DND-41 (cell line): ENCODE measurements at places on chromosomes 4 and X.

GRCh38 chr4:78566834-78567499 lies 15.4 kb downstream of the ANXA3 start:
- no peak overlapping the region for H3K4me3 ChIP-seq
- DNase-seq: no peak
- H3K27ac ChIP-seq: no peak overlapping the region
- H3K36me3 ChIP-seq: no peaks in the 10 kb centered on the region

DNA sequence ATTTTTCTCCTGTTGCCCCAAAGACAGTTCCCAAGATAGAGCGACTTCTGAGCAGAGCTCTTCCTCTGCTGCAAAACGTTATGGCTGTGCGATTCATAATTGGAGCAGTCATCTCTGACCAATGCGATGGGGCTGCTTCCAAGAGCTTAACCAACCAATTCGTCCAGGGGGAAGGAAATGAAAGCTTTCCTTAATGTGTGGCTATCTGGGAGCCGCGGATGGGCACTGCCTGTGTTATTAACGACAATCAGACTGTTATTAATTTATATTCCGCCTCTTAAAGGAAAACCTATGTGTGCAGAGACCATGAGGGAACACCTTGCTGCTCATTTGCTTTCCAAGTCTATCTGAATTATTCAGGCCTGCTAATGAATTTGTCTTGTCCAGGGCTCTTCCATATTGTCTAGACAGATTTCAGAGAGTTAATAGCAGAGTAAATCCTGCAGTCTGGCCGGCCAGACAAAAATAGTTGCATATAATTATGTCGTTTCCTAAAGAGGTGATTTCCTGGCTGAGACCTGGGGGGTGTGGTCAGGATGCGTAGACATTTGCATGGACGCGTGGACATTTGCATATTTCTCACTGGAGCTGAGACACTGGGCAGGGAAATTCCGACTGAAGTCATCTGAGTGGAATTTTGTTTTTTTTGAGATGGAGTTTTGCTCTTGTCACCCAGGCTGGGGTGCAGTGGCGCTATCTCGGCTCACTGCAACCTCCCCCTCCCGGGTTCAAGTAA lies 135.4 kb downstream of the HMX1 start:
- no peaks in the 10 kb centered on the region for H3K27me3 ChIP-seq
- no peaks in the 10 kb centered on the region for H3K4me1 ChIP-seq
- H3K36me3 ChIP-seq: no peaks in the 10 kb centered on the region
- H3K4me3 ChIP-seq: no peak overlapping the region

DNA sequence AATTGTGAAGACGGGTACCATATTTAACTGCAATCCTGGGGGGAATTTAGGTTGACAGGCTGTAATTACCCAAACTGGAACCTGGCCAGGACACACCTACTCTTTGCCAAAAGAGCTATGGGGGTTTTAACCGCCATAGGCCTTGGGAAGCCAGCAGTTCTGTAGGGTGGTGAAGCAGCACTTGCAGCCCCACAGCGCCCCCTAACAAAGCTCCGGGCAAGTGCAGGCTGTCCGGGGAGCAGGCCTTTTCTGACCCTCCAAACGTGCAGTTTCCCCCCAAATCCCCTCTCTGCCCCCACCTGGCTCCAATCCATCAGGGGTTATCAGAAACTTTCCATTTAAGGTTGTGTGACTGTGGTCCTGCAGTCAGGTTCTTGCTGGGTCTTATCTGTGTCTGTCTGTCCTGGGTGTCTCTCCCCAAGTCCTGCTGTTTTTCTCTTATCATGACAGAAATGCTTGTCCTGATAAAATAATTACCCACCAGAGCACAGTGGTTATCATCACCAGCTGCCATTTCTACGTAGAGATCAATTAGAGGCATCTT lies 350.9 kb downstream of the MID1IP1 start:
- no peak overlapping the region for H3K27ac ChIP-seq
- no peaks in the 10 kb centered on the region for H3K27me3 ChIP-seq
- DNase-seq: peak; percentile 35

DNA sequence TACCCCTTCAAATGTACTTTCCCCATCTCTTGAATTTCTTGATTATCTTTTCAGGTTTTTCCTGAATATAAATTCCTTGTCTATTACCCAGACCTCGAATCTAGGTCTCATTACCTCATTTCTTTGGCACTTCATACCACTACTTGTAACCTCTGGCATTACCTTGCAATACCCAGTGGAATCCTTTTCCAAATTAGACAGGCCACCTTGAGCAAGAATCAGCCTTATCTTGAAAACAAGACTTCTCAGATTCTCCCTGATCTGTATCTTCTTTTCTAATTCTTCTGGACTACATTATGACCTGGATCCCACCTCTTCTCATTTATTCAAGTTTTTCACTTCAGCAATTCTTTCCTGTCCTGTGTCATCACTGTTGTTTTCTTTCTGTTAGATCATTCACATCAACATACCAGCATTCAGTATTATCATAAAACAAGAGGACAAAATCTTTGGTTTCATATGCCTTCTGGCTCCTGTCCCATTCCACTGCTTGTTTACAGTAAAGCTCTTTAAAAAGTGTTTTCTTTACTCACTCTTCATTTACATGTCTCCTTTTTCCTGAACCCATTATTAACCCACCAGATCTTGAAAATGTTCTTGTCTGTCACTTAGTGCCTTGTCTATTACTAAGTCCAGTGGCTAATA lies 275.6 kb upstream of the HS3ST1 start:
- no peak for DNase-seq
- no peak overlapping the region for H3K27ac ChIP-seq
- H3K4me1 ChIP-seq: no peaks in the 10 kb centered on the region
- H3K27me3 ChIP-seq: no peaks in the 10 kb centered on the region
- no peaks in the 10 kb centered on the region for H3K36me3 ChIP-seq
- no peak overlapping the region for H3K4me3 ChIP-seq

GRCh38 chr4:7158081-7158750 lies 34.1 kb upstream of the SORCS2 start:
- H3K4me1 ChIP-seq: no peaks in the 10 kb centered on the region
- no peak for DNase-seq
- peaks cover 10% of the 10 kb centered on the region for H3K27me3 ChIP-seq
- no peaks in the 10 kb centered on the region for H3K36me3 ChIP-seq
- no peak overlapping the region for H3K27ac ChIP-seq
- H3K4me3 ChIP-seq: no peak overlapping the region

DNA sequence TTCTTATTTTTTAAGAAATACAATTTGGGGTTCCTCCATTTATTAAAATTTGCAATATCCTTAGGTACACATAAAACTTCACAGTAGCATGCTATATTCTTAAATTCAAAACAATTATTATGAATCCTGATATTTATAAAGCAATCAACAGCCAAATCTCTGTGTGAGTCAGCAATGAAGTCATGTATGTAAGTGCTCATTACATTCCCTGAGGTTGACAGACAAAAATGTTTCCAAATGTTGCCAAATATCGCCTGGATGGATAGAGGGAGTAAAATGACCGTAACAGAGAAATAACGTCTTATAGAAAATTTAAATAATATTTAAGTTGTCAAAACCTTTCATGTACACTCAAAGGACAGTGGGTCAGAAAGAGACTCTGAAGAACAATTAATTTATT lies 220.0 kb downstream of the PCDH18 start:
- H3K36me3 ChIP-seq: no peaks in the 10 kb centered on the region
- no peak overlapping the region for H3K27ac ChIP-seq
- no peak for DNase-seq
- H3K27me3 ChIP-seq: no peaks in the 10 kb centered on the region

DNA sequence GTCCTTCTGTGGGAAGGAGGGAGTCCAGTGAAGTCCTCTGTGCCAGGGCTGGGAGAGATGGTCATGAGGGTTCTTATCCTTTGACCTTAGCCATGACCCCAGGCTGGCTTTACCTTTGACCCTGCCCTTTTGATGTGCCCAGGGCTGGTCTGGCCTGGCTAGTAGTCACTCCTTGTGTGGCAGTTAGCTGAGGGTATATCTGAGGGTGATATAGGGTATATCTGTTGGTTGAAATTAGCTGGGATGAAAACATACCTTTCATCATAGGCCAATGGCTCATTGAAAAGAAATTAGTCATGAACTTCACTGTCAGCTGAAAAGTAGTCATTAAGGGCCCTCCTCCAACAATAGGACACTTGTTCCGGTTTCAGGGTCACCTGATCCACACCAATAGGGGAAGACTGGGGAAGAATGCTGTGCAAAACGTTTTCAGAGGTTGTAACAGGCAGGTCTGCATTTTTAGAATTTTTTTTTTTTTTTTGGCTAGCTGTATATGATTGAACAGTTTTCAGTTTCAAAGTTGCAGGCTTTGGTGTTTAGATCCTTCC lies 74.6 kb upstream of the STOX2 start:
- no peaks in the 10 kb centered on the region for H3K27me3 ChIP-seq
- no peaks in the 10 kb centered on the region for H3K36me3 ChIP-seq
- no peak overlapping the region for H3K27ac ChIP-seq
- no peak overlapping the region for H3K4me3 ChIP-seq

DNA sequence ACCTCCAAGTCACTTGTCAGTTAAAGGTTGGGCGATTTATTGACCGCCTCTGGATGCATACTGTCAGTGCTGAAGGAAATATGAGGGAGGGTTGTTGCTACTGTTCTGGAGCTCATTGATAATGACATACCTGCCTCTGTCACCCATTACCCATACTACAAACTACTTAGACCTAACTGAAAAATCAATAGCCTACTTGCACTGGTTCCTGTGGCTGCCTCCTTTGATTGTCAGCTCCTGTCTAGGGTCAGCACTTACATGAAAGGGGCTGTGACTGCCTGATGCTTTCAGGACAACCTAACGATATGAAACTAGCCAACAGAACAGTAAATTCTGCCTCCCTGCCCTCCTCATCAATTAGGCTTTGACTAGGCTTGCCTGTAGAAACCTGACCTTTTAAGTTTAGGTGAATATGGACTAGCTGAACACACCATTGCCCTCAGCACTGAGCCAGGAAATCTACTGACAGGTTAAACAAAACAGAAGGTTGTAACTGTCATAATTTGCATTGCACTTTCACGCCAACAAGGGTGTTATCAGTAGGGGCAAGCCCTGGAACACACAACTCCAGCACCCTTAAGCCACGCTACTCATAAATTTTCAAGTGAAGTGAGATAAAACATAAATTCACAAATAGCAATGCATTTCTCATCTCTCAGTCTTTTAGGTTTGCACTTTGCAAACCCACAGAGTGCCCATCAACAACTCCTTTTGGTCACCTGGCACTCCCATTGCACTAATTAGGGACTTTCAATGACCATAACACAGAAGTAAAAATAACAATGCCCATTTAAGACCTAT lies 9.0 kb upstream of the MAB21L2 start:
- H3K27ac ChIP-seq: no peak overlapping the region
- no peak overlapping the region for H3K4me3 ChIP-seq
- DNase-seq: no peak
- H3K36me3 ChIP-seq: no peaks in the 10 kb centered on the region
- no peaks in the 10 kb centered on the region for H3K27me3 ChIP-seq

- no peaks in the 10 kb centered on the region for H3K27me3 ChIP-seq
- DNase-seq: no peak
- H3K4me3 ChIP-seq: no peak overlapping the region
- H3K4me1 ChIP-seq: no peaks in the 10 kb centered on the region
Measured at GRCh38 chrX:10079231-10079630, 77.5 kb upstream of the CLCN4 start.

GRCh38 chr4:127586922-127587571 lies 45.7 kb upstream of the INTU start:
- no peak overlapping the region for H3K27ac ChIP-seq
- no peaks in the 10 kb centered on the region for H3K4me1 ChIP-seq
- no peak overlapping the region for H3K4me3 ChIP-seq
- peaks cover 2% of the 10 kb centered on the region for H3K27me3 ChIP-seq

GRCh38 chr4:56698329-56698728 lies 17.2 kb upstream of the HOPX start:
- no peak overlapping the region for H3K27ac ChIP-seq
- no peaks in the 10 kb centered on the region for H3K36me3 ChIP-seq
- no peaks in the 10 kb centered on the region for H3K4me1 ChIP-seq
- no peak for DNase-seq
- no peaks in the 10 kb centered on the region for H3K27me3 ChIP-seq

GRCh38 chr4:25937801-25938200 lies 23.8 kb downstream of the SMIM20 start:
- H3K4me1 ChIP-seq: no peaks in the 10 kb centered on the region
- no peak for DNase-seq
- no peaks in the 10 kb centered on the region for H3K36me3 ChIP-seq
- H3K4me3 ChIP-seq: no peak overlapping the region

DNA sequence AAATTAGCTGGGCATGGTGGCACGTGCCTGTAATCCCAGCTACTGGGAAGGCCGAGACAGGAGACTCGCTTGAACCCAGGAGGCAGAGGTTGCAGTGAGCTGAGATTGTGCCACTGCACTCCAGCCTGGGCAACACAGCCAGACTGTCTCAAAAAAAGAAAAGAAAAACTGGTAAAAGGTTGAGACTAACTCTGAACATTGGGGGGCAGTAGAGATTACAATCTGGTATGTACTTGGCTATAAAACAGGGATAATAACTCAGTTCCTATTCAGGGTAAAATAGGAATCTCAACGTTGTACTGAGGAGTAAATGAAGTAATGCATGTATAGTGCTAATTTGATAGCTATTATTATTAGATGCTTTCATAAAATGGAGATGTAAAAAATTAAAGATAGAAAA lies 12.5 kb upstream of the KLF8 start:
- H3K4me1 ChIP-seq: no peaks in the 10 kb centered on the region
- no peak overlapping the region for H3K27ac ChIP-seq
- no peaks in the 10 kb centered on the region for H3K27me3 ChIP-seq
- no peak for DNase-seq

DNA sequence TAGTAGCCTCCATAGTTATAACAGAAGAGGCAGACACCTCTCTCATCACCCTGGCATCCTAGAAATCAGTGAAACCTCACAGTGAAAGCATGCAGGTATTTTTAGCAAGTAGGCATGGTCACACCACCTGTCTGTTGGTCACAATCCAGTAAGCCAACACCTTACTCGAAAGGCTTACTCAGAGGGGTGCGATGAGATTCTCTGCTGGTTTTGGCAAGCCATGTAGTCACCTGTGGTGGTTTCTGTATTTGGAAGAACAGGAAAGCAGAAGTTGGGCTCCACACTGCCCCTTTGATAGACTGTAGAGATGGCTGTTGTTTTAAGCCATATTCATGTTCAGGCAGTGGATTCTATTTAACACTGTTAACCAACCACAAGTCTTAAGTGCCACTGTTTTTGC lies 134.7 kb downstream of the DCLK2 start:
- no peak overlapping the region for H3K4me3 ChIP-seq
- no peak for DNase-seq
- no peak overlapping the region for H3K27ac ChIP-seq
